Naive thymus-derived CD8-positive, alpha-beta T cell (primary cell): ENCODE measurements at places on chromosomes 2 and 18. TPM values are rescaled to one million over a fixed set of nuclear protein-coding genes. Genes with fewer than 3 reads are reported as not detected.

NDUFB3 gene
- 47.8 TPM for total RNA-seq

PLEK gene
- total RNA-seq: 3.9 TPM

GDF7 gene
- total RNA-seq: not detected

DNA sequence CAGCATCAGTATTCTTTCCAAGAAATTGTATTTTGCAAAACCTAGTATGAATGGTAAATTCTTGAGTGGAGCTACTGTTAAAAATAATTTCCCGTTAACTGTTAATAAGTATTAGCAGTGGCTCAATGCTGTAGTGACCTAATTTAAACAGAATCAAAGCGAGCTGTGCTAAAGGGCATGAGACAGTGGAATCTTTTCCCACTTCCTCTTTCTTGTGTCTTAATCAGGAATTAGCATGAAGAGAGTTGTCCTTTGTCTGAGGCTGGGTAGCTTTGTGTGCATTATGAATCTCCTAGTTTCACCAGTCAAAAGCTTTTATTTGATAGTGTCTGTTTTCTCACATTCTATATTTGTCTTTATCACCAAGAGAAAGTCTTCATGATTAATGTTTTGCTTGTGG is 298.8 kb upstream of the GCFC2 start:
- DNase-seq: no peak
- no peaks in the 10 kb centered on the region for H3K36me3 ChIP-seq
- no peaks in the 10 kb centered on the region for H3K4me1 ChIP-seq
- H3K4me3 ChIP-seq: no peak overlapping the region

DNA sequence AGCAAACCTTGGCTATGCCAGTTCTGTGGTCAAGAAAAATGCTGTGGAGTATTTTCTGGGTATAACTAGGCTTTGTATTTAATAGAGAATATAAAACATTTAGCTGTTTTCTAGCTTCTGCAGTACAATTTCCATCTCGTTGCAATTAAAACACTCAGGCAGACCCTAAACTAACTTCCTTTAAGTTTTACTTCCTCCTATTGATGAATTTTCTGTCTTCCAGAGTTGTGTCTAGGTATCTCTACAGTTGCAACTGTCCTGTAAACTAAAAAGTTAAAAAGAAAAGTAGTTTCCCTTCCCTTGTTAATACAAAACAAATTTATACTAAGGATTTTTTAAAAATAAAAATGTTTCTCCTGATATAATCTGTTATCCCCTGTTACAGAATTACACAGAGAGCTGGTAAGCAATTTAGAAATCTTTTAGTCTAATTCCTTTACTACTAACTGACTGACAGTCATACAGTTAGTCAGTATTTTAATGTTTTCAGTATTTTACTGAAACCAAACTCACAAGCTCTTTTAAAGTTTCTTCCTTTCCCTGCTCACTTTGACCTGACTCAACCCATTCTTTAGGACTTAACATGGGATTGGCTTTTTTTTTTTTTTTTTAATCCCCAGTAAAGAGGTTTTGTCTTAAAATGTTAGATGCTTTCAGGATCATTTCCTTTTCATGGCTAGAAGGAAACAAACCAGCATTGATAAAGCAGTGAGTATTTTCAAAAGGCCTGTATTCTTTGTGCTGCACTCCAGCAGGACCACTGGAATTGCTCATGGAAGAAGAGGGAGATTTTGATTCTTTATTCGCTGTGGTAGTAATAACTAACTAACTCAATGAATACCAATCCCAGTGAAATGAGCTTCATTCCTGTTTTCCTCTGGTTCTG is 22.9 kb downstream of the ITGAV start:
- H3K27ac ChIP-seq: no peak overlapping the region
- H3K27me3 ChIP-seq: no peaks in the 10 kb centered on the region
- no peak for DNase-seq
- H3K4me3 ChIP-seq: no peak overlapping the region

DNA sequence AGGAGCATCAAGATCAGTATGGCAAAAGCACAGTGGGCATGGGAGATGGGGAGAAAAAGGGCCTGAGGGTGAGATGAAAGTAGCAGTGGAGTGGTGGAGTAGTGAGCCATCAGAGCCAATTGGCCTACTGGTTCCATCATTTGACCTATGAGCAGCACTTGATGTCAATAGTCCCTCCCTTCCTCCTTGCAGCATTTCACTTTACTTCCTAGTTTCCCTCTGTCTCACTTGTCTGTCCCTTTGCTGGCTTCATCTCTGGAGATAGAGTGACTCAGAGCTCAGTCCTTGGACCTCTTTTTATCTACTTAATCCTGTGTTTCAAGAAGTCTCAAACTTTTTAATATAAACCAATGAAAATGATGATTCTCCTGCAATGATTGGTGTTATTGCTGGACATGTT is 32.1 kb downstream of the FBXO48 start:
- no peak overlapping the region for H3K27ac ChIP-seq
- H3K4me3 ChIP-seq: no peak overlapping the region
- no peaks in the 10 kb centered on the region for H3K27me3 ChIP-seq

GRCh38 chr2:202782940-202783558 is 88.5 kb downstream of the ICA1L start:
- no peaks in the 10 kb centered on the region for H3K27me3 ChIP-seq
- H3K4me3 ChIP-seq: no peak overlapping the region
- no peak for DNase-seq
- H3K27ac ChIP-seq: no peak overlapping the region
- peaks cover 43% of the 10 kb centered on the region for H3K36me3 ChIP-seq
